ENCODE measurements at places on chromosomes 6 and 20.

- DNase-seq, result no peak
Measured at GRCh38 chr6:100719883-100720682, 161.0 kb downstream of the ASCC3 start.

GRCh38 chr20:11101243-11101642, 427.4 kb upstream of the JAG1 start:
- DNase-seq, result no peak

DNA sequence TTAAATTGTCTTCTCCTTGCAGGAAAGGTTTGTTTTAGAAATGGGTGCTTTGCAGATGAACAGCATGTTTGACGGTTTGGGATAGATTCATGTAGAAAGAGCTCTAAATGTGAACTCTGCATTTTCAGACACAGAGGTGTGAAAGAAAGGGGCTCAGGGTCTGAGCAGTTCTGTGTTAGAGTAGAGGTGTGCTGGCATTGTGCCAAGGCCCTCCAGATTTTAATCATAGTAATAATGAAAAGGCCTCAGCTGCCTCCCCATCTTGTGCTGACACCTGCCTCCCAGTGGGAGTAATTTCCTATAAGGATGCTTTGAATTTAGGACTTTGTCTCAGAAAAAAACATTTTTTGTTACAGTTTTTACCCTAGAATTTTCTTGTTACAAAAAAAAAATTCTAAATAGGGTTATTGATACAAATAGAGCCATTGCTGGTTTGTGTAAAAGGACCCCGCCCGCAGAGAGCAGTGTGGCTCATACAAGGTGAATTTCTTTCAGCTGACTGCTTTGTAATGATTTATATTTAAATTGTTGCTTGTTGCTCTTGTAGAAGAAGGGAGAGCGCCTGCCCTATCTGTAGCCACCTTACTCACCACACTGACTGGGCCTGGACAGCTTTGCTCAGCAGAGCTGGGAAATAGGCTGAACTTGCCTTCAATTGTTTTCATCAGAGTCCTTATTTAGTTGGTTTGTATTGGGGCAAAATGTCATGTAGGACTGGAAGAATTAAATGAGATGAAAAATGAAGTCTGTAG, 294.5 kb downstream of the ZFAND3 start:
- peak; percentile 64 for DNase-seq

GRCh38 chr6:44462335-44462734, 74.8 kb downstream of the CDC5L start:
- DNase-seq, result no peak

DNA sequence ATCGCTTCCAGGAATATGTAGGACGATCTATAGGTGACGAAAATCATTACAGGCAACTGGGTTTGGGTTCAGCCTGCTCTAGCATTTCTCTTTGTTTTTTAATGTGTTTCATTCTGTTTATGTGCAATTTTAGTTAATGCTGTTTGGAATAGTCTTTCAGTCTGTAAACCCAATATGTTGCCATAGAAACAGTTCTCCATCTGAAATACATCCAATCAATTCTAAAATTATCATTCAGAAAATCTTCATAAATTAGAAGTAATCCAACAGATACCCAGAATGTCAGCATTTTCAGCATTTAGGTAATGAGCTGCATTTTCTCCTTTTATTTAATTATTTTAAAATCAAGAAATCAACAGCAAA, 34.8 kb upstream of the COL9A1 start:
- DNase-seq, result no peak

GRCh38 chr20:60591172-60591799, 633.1 kb downstream of the CDH26 start:
- no peak for DNase-seq

DNA sequence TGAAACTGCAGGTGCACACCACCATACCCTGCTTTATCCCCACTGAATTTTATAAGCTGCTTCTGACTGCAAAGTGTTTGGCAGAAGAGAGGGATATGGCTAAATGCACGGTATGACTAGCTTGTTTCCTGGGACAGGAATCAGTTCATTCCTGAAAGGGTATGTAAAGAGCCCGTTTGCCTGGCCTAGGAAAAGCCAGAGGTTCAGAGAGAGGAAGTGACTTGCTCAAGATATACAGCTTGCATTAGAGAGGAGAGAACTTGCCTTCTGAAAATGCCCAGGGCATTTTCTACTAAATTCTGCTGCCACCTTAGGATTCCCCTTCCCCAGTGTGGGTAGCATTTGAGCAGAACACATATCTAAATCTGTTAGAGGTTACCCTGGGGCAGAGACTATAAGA, 683 bp upstream of the GCNT2 start:
- DNase-seq, result no peak

DNA sequence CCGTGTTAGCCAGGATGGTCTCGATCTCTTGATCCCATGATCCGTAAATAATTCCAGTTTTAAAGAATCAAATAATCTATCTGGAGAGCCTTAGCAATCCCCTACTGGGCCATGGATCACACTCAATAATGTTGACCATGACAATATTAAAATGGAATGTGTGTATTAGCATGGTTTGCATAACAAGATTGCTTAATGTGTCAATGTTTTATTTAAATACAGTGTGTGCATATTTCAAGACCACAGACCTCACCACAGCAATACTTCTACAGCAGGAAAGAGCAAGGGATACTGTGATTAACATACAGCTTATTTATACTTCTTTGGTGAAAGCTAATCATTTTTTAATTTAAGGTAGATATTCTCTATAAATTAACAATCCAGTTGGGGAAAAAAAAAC, 470.4 kb downstream of the TFAP2B start:
- DNase-seq, result no peak

GRCh38 chr20:24674921-24675605, 205.6 kb downstream of the SYNDIG1 start:
- no peak for DNase-seq

DNA sequence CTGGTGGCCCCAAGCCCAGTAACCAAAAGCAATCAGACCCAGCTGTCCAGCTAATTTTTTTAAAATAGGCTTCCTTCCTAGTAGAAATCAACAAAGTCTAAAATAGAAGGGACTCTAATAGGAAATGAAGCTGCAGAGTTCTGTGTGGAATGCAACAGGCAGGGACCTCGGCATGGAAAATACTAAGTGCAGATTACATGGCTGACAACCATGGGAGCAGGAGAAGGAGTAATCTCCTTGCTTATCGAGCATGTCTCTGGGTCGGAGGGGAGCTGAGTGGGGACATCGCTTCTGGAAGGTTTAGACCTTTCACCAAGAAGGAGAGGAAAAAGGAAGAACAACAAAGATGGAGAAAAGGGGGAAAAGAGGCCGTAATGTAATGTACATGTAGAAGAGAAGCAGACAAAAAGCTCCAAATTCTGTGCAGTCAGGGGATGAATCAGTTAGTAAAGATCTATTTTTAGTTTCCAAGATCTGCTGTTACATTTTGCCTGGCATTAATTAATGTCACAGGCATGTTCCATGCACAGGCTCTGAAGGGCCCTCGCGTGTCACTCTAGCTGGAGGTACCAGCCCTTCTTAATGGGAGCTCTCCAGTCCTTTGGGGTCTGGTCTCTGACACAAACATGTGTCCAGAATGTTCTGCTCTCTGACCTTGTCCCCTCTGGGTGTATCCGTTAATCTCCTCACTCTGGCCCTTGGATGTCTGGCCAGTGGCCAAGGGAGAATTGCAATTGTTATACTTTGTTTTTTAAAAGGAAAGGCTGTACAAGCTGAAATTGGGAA, 16.6 kb upstream of the ZNF831 start:
- no peak for DNase-seq

- no peak for DNase-seq
Measured at GRCh38 chr6:143845033-143845432, 1.9 kb downstream of the LTV1 start.

DNA sequence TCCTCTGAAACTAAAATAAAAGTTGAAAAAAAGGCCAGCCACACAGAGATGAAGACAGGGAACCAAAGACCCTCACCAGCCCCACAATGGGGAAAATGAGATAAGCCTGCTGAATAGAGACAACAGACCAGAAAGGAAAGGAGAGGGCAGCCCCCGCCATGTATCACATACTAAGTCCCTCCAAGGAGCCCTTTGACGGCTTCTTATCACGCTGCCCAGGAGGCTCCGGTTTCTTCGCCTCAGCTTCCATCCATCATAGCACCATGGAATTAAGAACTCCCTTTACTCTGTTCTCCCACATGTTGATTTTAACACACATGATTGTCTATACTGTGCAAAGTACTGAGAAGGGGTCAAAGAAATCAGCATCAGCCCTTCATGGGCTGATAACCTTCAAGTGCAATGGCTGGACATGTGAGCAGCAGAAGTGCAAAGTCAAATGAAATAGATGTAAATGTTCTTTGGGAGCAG, 54.9 kb downstream of the MAP3K5 start:
- no peak for DNase-seq

DNA sequence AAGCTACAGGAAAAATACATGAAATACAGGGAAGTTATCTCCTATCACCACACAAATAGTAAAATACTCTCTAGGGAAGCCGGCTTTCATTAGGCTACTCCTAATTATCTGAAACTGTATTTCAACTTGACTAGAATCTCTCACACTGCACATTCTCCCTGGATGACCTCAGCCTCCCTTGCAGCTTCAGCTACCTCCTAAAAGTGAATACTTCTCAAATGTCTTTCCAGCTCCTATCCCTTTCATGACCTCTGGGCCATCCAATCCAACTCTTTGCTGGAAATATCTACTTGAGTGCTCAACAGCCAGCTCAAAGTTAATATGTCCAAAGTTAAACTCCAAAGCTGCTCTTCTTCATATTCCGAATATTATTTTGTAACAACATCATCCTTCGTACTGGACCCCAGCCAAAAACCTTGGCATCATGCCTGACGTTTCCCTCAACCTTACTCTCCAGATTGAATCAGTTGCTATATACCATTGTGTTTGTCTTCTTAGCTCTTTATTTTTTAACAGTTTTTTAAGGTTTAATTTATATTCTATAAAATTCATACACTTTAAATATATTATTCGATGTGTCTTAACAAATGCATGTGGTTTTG, 29.4 kb upstream of the KIF6 start:
- no peak for DNase-seq

- no peak for DNase-seq
Measured at GRCh38 chr6:78709021-78709420, 158.3 kb upstream of the IRAK1BP1 start.

DNA sequence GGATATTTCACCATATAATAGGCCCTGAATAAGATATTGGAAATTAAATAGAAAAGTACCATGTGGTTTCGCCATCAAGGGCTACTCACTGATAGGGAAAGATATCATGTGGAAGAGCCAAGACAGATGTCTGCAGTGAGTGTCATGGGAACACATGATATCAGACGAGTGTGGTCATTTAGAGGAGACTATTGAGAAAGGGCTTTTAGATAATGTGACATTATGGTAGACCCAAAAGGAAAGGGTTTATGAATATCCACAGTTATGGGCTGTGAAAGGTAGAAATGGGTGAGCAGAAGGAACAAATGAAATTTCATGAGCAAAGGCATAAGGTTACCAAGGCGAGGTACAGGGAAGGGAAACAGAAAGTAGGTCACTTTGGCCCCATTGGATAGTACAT, 182.3 kb upstream of the PRSS16 start:
- no peak for DNase-seq

- DNase-seq, result no peak
Measured at GRCh38 chr6:126657561-126658175, 317.8 kb downstream of the CENPW start.

DNA sequence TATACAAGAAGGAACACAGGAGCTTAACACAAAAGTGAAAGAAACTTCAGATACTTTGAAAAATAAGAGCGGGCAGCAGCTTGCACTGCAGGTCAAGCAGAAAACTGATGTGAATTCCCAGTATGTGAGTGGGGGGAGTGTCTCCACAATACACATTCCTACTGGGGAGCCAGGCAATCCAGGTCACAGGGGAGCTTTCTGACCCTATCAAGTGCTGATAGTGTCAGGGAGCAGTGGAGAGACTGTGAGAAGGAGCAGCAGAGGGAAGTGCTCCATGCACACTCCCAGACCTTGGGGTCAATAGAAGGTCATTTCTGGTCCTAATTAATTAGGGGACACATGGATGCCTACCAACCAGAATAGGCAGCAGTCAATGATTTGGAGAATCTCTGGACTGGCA, 59.4 kb downstream of the PDSS2 start:
- DNase-seq, result no peak

GRCh38 chr20:16842486-16843120, 94.4 kb downstream of the OTOR start:
- no peak for DNase-seq

- no peak for DNase-seq
Measured at GRCh38 chr6:170237999-170238740, 52.7 kb downstream of the DLL1 start.

DNA sequence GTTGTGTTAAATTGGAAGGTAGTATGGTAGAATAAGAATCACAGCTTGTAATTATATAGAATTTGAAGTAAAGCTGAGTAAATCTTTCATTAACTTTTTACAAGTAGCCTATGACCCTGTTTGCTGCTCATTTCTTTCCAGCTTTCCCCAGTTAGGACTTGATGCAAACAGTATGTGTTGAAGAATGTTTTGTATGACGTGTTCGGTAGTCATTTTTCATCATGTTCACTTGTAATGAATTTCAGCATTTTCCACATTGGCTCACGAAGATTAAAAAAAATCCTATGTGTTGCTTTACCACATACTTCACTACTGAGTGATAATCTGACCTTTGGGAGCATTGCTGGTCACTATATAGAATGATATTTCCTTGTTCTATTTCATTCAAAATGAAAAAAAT, 162.4 kb downstream of the CDKAL1 start:
- no peak for DNase-seq

DNA sequence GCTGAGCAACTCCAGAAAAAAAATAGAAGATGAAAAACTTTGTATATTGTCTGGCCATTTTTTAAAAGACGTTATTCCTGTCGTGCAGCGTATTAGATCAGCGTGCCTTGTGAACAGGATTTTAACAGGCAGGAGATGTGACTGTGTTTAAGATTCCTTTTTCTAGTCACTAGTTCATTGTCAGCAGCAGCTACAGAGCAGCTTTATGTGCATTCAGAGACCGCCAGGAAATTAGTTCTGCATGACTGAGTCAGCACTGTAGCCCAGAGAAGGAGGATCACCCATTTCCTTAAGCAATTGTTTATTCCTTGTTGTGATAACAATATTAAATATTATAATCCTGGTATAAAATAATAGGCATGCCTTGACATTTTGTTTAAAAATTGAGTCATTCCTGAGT, 75.4 kb upstream of the ADGRB3 start:
- DNase-seq, result peak; percentile 80

GRCh38 chr6:136012943-136013342, 161.4 kb downstream of the PDE7B start:
- no peak for DNase-seq

GRCh38 chr6:32355018-32355417, 16.7 kb downstream of the TSBP1 start:
- no peak for DNase-seq

DNA sequence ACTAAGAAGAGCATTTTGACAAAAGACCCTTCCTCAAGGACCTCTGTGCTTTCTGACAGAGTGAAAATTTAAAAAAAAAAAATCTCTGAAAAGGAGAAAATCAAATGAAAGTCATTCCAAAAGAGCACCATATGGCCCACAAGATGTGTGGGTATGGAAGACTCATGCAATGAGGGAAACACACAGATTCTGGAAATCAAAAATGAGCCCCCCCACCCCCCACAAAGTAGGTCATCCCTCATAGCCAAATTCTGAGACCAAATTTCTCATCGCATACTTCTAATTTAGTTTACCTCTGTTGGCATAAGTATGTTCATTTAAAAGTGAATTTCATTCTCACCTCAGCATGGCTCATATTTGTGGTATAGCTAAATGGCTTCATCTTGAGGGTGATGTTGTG, 181.3 kb upstream of the KCNQ5 start:
- DNase-seq, result no peak
